Caki2 (cell line): ENCODE measurements at places on chromosomes 7 and 10.

- no peak for DNase-seq
Measured at GRCh38 chr10:58579011-58579655, 66.5 kb downstream of the BICC1 start.

DNA sequence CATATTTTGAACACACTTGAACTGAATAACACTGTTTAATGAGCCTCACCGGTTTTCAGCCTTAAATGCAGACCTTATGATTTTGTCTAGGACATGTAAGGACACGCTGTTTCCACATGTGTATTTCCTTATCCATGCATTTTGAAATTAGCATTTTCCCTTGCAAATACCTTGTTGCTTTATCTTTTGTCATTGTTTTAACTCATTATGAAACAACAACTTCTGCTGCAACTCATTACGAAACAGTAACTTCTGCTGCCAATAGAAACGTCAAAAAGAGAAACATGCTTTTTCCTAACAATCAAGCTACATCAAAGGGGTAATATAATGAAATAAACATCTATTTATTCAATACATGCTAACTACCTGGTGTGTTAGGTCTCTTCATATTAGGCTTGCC lies 322.0 kb downstream of the AGMO start:
- DNase-seq = no peak

- no peak for DNase-seq
Measured at GRCh38 chr7:98110249-98111022, 3.8 kb downstream of the LMTK2 start.

DNA sequence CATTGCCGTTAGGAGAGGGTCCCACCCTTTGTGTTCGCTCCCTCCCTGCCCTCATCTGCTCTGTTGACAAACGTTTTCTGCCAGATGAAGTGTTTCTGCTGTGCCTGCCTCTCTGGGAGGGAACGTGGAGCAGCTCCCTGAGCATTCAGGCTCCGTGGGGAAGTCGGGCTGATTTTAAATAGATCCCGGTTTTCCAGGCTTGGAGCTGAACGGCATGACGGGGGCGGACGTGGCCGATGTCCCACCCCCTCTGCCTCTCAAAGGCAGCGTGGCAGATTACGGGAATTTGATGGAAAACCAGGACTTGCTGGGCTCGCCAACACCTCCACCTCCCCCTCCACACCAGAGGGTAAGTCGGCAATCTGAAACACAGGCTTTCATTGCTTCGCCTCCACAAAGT lies 101.9 kb upstream of the NPS start:
- DNase-seq = no peak

GRCh38 chr7:33601101-33601500 lies 304.2 kb upstream of the BMPER start:
- no peak for DNase-seq
